HT1080 (cell line): ENCODE measurements at places on chromosomes 5 and 9. TPM values are rescaled to one million over a fixed set of nuclear protein-coding genes. Genes with fewer than 3 reads are reported as not detected.

The VDAC1 gene
- total RNA-seq: 405 and 411 TPM in 2 replicates

The LCP2 gene
- total RNA-seq: 0.50 TPM in 1 of 2 replicates, not detected in the other

The MUSK gene
- total RNA-seq: not detected in 2 replicates

The LCN1 gene
- 0.33 TPM in 1 of 2 replicates, not detected in the other for total RNA-seq

The FBXW2 gene
- total RNA-seq: 24.1 and 67.1 TPM in 2 replicates
